NCI-H774 (cell line): ENCODE measurements at places on chromosomes 11 and 22.
A peak's percentile ranks its signal among the peaks of the same experiment; 100 is the strongest.

GRCh38 chr11:70158201-70158600 is 44.9 kb upstream of the FADD start:
- DNase-seq, result no peak

GRCh38 chr11:116231543-116231942 is 541.2 kb downstream of the BUD13 start:
- peak; percentile 61 for DNase-seq

DNA sequence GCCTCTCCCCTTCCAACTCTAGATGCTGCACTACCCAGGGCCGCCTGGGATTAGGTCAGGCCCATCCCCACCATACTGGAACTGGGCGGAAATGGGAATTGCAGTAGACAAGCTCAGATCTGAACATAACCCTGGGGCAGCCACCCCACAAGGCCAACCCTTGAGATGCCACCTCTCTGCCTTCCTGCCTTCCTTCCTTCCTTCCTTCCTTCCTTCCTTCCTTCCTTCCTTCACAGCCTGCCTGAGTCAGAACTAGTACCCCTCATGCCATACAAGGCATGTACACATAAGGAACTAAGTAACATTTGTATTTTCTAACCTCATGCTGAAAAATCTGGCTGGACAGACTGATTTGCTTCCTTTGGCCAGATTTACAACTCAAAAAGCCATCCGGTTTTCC is 28.0 kb downstream of the SHISAL1 start:
- no peak for DNase-seq

DNA sequence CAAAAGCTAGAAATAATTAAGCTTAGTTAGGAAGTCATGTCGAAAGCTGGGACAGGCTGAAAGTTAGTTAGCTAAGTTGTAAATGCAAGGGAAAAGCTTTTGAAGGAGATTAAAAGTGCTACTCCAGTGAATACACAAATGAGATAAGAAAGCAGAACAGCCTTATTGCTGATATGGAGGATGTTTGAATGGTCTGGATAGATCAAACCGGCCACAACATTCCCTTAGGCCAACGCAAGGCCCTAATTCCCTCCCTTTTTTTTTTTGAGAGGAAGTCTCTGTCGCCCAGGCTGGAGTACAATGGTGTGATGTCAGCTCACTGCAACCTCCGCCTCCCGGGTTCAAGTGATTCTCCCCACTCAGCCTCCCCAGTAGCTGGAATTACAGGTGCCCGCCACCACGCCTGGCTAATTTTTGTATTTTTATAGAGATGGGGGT is 23.3 kb upstream of the WEE1 start:
- no peak for DNase-seq

DNA sequence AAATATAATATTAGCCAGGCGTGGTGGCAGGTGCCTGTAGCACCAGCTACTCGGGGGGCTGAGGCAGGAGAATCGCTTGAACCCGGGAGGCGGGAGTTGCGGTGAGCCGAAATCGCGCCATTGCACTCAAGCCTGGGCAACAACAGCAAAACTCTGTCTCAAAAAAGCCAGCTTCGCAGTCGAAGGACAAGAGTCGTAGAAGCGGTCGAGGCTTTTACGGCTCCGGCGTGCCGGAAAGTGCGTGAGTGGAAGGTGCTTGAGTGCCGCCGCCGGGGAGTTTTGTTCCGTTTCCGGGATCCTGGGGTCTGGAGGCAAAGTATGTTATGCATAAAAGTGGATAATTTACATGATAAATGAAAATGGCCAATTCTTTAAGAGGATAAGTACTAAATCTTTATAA is 43.6 kb downstream of the SYN3 start:
- no peak for DNase-seq

DNA sequence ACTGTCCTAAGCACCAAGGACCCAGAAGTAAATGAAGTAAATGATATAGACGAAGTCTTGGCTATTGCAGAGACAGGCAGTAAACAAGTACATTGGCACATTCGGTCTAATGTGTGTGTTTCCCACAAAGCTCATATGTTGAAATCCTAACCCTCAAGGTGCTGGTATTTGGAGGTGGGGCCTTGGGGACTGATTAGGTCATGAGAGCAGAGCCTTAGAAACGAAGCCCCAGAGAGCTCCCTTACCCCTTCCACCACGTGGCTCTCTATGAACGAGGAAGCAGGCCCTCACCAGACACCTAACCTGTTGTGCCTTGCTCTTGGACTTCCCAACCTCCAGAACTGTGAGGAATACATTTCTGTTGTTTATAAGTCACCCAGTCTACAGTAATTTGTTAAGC is 14.9 kb downstream of the CLMP start:
- DNase-seq, result no peak

DNA sequence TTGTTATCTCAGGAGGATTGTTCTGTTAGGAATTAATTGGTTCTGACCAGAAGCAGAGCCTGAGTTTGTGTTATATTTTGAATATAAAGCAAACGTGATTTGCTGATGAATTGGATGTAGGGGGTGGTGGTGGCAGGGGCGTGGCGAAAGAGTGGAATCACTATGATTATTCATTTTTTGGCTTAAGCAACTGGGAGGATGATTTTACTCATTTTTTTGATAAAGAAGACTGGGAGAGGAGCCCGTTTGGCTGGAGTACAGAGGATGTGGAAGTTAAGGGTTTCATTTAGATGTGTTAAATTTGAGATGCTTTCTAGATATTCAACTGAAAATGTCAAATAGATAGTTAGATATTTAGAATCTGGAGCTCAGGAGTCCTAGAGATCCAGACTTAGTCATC is 83.4 kb upstream of the MYO18B start:
- DNase-seq, result no peak

DNA sequence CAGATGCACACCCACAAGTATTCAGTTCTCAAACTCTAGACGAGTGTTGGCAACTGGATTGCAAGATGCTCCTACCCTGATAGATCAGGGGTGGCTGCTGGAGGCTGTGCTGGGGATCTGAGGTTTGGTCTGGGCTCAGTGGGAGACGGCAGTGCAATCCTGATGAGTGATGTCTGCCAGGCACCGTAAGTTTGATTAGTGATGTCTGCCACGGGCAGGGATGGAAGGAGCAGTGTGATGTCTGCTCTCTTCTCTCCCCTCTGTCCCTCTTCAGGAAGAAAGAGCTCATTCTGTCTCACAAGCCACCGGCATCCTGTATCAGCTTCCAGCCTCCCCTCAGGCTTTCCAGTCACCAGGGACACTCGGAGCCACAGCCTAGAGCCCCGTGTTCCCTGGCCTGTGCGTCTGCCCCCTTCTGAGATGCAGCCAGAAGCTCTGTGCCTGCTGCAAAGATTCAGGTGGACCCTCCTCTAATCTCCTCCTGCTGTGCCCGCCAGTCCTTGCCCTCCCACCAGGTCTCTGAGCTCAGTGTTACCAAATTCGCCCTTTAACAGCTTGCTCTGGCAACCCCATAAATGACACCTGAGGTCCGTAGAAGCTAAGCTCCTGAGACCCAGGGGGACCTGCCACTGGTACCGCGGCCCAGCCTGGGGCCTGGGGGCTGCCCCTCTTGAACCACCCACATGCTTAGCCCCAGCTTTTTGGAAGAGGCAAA is 19.9 kb downstream of the TP53I11 start:
- DNase-seq, result no peak

GRCh38 chr11:130383344-130384211 is 44.8 kb downstream of the ADAMTS8 start:
- no peak for DNase-seq

- DNase-seq, result no peak
Measured at GRCh38 chr22:19880786-19881569, 26.3 kb upstream of the GNB1L start.

DNA sequence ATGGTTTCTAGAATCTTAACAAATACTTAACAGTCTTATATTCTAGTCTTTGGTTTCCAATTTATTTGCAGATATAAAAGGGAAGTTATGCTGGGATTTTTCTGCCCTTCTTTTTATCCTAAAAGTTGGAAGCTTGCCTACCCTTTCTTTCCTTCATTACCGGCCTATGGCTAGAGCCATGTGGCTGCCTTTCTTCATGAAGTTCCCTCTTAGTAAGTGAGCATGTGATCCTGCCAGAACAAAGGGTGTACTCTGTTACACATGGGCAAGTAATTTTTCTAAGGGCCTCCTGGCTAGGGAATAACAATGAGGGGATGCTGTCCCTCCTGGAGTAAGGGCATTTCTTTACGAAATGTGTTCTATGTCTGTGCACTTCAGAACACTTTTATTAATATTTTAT is 252.1 kb upstream of the PITPNB start:
- DNase-seq, result no peak

GRCh38 chr11:36037031-36037430 is 93.2 kb downstream of the LDLRAD3 start:
- no peak for DNase-seq

- DNase-seq, result no peak
Measured at GRCh38 chr11:30582726-30583125, 3.4 kb downstream of the MPPED2 start.

GRCh38 chr11:130904380-130904779 is 11.9 kb downstream of the SNX19 start:
- DNase-seq, result no peak

DNA sequence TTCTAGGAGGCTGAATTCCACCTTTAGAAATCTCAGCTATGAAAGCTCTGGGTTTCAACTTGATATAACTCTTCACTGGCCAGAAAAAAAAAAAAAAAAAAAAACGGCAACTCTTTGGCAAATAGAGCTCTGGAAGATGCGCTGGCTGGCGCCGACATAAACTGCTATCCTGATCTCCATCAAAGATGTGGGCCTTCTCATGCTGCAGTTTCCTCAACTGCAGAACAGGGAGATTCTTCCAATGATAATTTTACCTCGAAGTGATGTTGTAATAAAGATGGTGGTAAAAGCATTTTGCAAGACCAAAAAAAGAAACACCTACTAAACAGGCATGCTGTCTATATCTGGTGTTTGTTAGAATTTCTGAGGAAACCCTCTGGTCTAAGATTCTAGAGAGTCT is 20.3 kb downstream of the FLI1 start:
- no peak for DNase-seq

GRCh38 chr11:114084414-114084813 is 24.9 kb downstream of the ZBTB16 start:
- peak; percentile 10 for DNase-seq

- DNase-seq, result no peak
Measured at GRCh38 chr11:103871923-103872551, 164.4 kb upstream of the DDI1 start.

- no peak for DNase-seq
Measured at GRCh38 chr11:78857688-78858087, 283.0 kb upstream of the NARS2 start.

DNA sequence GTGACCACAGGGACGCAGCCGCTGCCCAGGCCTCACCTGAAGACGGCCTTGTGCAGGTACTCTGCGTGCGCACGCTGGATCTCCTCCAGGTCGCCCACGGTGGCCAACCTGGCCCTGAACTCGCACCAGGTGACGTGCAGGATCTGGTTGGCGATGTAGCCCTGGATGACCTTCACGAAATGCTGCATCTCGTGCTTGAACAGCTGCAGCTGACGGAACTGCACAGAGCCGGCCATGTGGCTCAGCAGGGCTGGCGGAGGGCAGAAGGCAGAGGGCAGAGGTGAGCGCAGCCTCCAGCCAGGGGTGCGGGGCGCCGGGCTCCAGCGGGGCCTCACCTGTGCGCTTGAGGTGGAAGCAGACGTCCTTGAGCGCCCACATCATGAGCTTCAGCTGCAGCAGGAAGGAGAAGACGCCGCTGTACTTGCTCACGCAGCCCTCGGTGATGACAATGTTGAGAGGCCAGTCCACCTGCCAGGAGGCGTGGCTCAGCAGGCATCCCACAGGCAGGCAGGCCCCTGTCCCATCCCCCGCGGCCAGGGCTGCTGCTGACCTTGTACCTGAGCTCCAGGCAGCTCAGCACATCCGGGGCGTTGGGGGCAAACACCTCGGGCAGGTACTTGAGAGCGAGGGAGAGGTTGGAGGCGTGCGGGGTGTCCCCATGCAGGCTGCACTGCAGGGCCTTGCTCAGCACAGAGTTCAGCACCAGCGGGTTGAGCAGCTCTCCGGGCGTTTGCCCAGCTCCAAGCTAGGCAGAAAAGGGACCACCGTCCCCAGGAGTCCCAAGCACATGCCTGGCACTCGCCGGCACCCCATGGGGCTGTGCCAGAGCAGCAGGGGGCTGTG is 17.6 kb downstream of the SELENOO start:
- DNase-seq, result no peak

- DNase-seq, result no peak
Measured at GRCh38 chr11:69636512-69637197, 4.3 kb upstream of the CCND1 start.

DNA sequence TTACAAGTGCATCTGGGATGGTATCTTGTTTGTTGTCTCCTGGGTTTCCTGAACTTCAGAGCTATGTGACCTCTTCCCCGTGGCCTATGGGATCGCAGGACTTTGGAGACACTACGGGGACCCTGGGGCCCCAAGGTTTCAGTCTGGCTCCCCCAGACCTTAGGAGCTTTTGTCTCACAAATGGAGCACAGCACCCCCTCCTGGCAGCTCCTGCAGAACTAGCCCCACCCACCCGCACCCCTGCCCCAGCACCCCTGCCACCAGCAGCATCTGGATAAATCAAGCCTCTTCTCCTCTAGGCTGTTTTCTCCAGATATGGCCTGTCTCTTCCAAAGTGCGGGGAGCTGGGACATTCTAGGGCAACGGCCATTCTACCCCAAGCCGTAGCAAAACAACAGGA is 10.4 kb downstream of the RCOR2 start:
- no peak for DNase-seq
